ENCODE measurements at places on chromosomes 4 and X.

GRCh38 chr4:13322681-13323101 is 161.4 kb downstream of the RAB28 start:
- no peak for DNase-seq

- DNase-seq: no peak
Observed at GRCh38 chr4:110059556-110060191, 138.7 kb downstream of the ELOVL6 start.

DNA sequence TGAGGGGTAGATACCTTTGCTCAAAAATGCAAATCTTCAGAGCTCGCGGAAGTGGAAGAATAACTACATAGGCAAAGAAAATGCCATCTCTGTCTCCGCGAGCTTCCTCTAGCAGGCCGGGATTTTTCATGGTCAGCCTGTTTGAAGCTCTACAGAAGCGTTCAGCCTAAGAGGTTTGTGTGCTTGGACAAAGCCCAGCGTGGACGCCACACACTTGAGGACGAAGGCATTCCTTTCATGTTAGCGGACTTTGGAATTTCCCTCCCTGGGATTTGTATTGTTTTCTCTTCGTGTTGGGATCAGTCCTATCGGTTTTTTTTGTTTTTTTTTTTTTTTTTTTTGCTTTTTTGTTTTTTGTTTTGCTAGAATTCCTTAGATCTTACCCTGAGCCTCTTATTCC is 53.7 kb downstream of the SMIM31 start:
- DNase-seq: no peak

GRCh38 chrX:129802863-129803262 is 23.1 kb downstream of the SASH3 start:
- no peak for DNase-seq

DNA sequence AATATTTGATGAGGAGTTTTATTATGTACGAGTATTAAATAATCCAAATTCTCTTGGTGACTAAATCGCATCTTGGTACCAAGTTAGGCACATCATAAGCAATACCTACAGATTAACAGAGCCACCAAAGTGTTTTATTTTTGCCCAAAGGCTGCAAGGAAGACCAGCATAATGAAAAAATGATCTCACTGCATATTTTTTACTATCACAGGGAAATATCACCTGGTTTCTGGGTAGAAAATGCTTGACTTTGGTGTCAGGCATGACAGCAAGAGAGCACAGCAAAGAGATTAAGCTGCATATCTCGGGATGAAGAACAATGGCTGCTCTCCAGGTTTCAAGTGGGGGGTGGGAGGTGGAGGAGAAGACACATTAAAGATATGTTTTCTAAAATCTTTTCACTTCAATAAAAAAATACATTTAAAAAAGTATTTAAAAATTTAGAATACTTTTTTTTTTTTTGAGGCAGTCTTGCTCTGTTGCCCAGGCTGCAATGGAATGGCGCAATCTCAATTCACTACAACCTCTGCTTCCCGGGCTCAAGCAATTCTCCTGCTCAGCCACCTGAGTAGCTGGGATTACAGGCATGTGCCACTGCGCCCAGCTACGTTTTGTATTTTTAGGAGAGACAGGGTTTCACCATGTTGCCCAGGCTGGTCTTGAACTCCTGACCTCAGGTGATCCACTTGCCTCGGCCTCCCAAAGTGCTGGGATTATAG is 86.1 kb downstream of the FRYL start:
- DNase-seq: no peak

DNA sequence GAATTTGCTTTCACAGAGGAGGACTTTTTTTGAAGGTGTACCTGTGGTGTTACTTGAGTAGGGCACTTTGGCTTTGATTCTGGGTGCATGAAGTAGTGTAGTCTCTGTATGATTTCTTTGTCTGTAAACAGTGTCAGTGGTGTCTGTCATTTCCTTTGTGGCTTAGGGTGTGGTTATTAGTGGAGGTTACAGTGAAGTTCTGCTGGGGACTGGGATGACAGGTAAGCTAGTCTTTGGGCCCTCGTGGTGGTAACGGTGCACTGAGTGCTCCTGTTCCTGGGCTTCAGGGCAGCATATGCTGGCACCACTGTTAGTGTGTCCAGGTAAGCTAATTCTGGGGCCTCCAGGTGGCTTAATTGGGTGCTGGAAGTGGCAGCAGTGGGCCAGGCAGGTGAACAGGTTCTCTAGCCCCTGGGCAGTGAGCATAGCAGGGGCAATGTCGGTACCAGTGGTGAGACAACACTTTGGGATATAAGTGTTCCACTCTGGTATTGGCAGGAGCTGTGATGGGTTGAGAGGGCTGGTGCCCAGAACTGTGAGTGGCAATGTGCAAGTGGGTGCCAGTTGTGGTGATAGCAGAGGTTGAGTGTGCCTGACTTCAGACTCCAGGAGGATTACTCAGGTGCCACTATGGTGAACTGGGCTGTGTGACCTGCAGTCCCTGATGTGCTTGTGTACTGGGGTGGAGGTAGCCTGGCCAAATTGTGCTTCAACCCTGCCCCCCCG is 26.0 kb upstream of the VSIG1 start:
- DNase-seq: no peak

- no peak for DNase-seq
Observed at GRCh38 chrX:107448998-107449835, at the start of gene FRMPD3. Gene FRMPD3 (plus strand): TSS chrX:107449652. CDS start chrX:107526589, 76,937 bp downstream.

GRCh38 chr4:26566133-26566532 is 17.8 kb upstream of the TBC1D19 start:
- DNase-seq: no peak

DNA sequence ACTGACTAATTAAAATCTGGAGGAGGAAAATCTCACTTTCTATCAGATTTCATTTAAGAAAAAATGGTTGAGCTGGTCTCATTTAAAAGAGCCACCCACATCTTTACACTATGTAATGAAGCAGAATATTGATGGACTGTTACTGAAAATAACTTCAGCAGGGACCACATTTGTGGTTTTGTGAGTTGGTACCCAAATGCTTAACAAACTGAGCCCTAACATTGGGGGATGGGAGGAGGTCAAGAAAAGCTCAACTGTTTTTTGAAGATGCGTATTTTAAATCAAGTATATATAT is 30.1 kb downstream of the HOPX start:
- DNase-seq: no peak

- DNase-seq: no peak
Observed at GRCh38 chrX:47859686-47860085, 23.0 kb downstream of the ZNF81 start.

GRCh38 chrX:29903360-29903759 is 312.0 kb upstream of the MAGEB2 start:
- no peak for DNase-seq

DNA sequence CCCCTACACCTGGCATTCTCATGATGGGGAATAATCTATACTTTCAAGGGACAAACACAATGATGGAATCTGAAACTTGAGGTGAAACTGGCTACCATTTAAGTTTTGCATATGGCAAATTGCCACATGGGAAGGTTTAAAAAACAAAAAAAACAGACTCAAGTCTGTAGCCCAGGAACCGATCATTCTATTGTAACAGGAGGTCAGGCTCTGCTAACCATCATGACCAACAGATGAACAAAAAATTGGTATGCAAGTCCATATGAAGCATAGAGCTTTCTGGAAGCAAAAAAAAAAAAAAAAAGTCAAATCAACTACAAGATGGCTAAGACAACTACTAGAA is 594.3 kb upstream of the DIPK2B start:
- no peak for DNase-seq

- DNase-seq: no peak
Observed at GRCh38 chrX:142001934-142002333, 98.2 kb downstream of the MAGEC1 start.

GRCh38 chr4:5661237-5661636 is 47.1 kb downstream of the EVC2 start:
- no peak for DNase-seq

- DNase-seq: no peak
Observed at GRCh38 chrX:100677611-100678181, 33.7 kb downstream of the SRPX2 start.

- DNase-seq: no peak
Observed at GRCh38 chr4:81319657-81320056, 104.6 kb upstream of the PRKG2 start.

DNA sequence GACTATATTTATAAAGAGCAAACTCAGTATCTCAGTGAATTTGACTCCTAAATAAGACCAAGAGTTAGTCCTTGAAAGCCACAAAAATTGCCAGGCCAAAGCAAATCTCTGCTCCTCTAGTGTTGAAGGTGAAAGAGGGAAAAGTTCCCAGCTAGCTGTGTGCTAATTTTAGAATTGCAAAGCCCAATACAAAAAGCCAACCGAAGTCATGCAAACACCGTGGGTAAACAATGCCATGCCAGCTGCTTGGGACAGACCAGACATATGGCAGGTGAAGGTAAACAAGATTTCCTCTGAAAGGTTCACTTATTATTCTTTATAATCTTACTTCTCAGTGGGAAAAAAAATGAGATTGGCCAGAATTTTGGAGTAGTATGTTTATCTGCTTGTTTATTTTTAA is 80.5 kb upstream of the LNX1 start:
- no peak for DNase-seq

GRCh38 chr4:124202099-124202498 is 510.4 kb downstream of the ANKRD50 start:
- DNase-seq: no peak

Measured in vagina (tissue), 2 donors.